Fibroblast of skin of right biceps (primary cell): ENCODE measurements at places on chromosomes 3 and 15.

DNA sequence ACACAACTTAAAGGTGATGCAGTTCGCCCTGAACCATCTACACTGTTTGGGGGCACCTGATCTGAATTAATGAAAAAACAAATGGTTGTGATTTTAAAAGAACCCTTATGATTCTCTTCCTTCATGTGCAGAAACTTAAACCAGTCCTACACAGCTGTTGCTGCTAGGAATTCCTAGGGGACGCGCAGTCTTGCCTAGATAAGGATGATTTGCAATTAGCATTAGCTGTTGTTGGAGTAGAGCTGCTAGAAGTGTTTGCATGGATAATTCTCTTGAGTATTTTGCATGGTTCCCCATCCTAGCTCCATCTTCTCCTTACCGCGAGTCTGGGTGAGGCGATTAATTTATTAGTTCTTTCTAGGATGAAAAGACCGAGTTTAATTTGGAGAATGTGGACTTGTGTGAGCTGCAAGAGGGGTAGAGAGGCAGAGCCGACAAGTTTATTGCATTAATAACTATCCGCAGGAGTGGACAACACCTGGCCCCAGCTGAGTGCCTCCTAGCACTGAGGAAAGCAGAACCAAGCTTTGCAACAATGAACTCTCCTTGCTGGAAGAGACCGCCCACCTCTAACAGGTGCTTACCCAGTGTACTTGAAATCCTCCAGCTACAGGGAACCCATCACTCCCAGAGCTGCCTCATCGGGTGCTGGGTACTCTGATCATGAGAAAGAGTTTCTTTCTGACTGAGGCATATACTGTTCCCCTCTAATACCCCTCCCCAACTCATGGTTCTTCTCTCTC, 75.0 kb upstream of the WNT7A start:
- no peak for DNase-seq

DNA sequence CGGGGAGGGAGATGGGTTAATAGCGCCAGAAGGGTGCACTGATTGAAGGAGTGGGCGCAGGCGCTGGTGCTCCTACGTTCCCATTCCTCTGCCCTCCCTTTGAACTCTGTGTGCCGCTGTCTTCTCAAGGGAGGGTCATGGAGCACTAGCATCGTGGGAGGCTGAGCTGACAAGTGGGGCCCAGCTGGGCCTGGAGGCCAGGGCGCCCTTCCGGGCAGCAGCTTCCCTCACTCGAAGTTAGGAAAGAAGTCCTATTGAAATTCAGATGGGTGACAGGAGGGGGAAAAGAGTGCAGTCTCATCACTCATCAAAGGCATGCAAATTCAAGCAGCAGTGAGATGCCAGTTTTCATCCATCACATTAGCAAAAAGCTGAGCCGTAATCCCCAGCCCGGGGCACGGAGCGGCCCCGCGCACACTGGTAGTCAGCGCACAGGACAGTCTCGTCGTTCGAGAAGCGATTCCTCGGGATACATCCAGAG, 128.2 kb downstream of the LRRK1 start:
- DNase-seq = no peak

GRCh38 chr3:12966847-12967605, 106.2 kb downstream of the IQSEC1 start:
- DNase-seq = peak; percentile 21

DNA sequence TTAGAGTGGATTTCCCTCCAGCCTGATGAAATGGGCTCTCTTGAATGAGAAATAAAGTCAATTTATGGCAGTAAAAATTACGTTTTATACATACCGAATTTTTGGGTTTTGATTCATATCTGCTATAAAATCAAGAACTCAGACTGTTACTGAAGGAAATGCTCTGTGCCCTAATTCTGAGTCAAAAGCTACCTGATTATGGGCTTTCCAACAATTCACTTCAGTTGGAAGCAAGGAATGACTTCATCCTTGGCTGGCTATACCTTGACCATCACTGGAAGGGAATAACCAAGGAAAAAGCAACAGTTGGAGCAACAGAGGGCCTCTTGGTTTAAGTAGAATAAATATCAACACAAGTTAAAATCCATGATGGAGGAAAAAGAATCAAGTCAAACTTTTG, 88.6 kb downstream of the ZNF385D start:
- DNase-seq = no peak

DNA sequence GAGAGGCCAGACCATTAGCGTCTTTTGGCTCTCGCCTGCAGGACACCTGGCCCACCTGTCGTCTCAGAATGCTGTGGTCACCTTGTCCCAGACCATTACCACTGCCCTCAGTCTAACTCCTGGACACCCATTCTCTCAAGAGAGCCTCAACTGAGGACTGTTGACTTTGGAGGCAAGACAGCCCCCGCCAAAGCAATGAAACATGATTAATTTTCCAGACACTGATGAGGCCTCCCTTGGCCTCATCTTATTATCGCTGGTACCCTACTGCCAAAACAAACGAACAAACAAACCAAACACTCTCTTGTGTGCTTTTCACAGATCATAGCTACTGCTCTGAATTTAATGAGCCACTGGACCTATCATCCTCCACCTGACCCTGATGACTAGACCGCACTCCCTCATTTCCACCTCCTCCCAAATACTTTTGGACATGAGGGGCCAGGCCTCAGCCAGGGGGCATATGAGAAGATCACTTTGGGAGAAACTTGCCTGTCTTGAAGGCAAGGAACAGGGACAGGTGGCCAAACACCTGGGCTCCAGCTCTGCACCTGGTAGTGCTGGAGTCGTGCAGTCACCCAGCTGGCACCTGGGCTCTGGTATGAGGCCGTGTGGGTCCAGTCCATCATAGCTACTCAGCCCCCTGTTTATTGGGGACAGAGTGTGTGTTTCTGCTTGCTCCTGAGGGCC, 27.6 kb downstream of the ALS2CL start:
- no peak for DNase-seq

GRCh38 chr15:35674873-35675781, 129.2 kb upstream of the DPH6 start:
- peak; percentile 82 for DNase-seq

DNA sequence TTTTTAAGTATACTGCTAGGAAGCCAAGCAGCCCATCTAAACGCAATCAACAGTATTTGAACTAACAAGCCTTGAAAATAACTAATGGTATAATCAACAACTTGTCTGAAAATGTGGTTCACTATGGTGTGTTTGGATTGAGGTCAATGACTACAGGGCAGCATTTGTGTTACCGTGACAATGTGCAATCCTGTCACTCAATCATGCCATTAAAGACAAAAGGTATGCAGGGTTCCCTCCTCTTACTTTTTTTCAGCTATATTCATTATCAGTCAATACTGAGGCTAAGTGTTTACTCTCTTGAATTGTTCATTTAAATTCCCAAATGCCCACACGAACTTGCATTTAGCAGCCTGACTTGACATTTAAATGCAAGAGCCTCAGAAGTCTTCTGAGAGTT, 1099.3 kb upstream of the EPHA6 start:
- no peak for DNase-seq

- no peak for DNase-seq
Measured at GRCh38 chr15:71366926-71367325, 251.7 kb downstream of the THSD4 start.

DNA sequence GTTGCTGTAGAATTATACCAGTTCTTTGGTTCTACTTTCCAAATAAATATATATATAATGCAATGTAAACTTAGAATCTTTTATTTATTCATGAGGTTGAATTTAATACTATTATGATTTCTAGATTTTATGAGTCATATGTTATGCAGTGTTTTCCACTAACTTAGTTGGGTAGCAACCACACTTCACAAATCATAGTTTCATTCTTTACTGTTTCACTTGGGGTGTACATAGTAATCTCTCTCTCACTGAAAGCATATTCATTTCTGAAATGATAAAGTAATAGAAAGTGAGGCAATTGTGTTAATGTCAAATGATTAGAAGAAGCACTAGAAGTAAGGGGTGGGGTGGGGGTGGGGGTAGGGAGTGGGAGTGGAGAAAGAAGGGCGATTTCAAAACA, 52.6 kb downstream of the IQCH start:
- peak; percentile 26 for DNase-seq

GRCh38 chr15:31230630-31231485, 95.8 kb upstream of the KLF13 start:
- no peak for DNase-seq

GRCh38 chr15:67172172-67172571, 82.3 kb downstream of the AAGAB start:
- peak; percentile 42 for DNase-seq

- peak; percentile 90 for DNase-seq
Measured at GRCh38 chr15:68271854-68272471, 5.6 kb upstream of the FEM1B start.

- no peak for DNase-seq
Measured at GRCh38 chr3:19632099-19633074, 301.6 kb downstream of the EFHB start.

DNA sequence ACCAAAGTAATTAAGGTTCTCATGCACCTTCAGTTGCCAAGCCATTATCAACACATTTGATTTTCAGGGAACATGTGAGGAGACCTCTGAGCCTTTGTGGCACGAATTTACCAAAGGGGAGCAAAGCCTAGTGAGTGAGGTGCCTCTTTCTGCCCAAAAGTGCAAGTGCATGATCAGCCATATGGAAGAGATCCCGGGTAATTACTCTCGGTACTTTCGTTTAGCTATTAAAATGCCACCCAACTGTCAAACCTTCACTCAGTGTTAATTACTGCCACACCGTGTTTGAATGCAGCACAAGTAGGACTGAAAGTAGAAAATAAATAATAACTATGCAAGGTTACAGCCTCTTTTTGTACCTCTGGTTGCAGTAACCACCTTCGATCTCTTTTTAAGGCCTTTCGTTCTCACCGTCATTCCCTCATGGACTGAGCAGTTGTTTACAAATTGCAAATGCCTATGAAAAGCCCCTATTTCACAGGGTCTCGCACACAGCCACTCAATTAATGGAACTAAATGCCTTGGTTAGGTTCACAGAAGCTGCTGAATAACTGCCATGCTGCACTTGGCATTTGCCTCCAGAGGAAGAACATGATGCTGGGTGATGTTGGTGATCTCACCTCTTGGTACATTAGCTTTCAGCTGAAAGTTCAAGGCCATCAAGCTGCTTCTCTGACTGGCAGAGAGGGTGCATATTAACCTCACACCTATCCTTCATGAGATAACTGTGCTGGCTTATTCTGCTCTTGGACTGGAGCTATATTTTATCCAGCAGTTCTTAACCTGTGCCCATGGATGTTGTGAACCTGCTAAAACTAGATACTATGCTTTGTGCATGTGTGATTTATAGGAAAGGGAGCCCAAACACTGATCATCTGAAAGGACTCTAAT, 69.9 kb downstream of the TNIK start:
- no peak for DNase-seq

GRCh38 chr15:80367661-80368060, 36.5 kb upstream of the ARNT2 start:
- no peak for DNase-seq

DNA sequence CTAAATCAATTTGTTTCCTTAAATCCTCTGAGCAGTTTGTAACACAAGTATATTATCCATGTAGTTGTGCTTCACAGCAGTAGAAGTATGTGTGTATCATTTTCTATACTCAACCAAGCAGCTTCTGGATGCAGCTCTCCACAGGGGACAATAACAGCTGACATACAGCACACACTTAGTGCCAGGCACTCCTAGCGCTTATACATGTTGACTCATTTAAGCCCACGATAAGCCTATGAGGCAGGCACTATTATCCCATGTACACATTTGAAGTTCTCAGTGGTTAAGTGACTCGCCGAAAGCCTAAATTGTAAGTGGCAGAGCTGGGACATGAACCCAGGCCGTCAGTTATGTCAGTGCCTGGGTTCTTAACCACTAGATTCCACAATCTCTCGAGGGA, 20.3 kb upstream of the LPP start:
- peak; percentile 84 for DNase-seq

GRCh38 chr3:39188271-39189149, 3.9 kb downstream of the XIRP1 start:
- no peak for DNase-seq

- no peak for DNase-seq
Measured at GRCh38 chr15:30933293-30933692, 29.6 kb downstream of the FAN1 start.

- DNase-seq = peak; percentile 11
Measured at GRCh38 chr3:87318617-87319021, 42.2 kb upstream of the POU1F1 start.

GRCh38 chr3:128442070-128442469, 24.6 kb downstream of the DNAJB8 start:
- DNase-seq = no peak

DNA sequence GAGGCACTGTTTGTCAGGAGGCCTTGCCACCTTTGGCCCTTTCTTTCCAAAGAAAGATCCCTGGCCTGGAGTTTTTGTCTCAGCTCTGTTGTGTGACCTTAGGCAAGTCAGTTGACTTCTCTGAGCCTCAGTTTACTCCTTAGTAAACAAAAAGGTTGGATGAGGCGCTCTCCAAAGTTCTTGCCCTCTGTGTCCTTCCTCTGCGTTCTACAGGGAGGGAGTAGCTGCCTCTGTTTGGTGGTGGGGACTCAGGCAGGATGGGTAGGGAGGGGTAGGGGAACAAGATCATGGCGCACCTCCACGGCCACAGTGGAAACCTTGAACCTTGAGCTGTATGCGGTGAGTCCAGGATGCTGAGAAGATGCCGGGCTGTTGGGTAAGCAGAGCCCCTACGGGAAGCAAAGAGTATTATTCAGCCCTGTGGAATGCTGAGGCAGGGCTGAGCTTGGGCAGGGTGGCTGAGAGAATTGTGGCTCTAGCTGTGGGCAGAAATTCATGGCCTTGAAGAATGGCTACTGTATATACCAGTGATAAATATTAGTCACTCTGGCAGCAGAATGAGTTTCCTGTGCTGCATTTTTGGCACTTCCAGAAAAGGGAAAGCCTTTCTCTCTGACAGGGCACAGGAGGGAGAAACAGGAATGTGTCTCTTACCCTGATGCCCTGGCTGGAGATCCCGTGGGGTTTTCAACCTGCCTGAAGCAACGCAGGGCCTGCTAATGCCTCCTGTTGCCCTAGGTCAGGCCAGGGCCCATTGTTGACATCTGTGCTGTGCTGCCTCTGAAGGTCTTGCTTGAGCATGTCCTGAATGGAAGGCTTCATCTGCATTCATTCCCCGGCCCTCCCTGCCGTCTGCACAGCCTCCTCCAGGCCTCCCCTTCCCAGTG, 39.9 kb downstream of the SMAD3 start:
- DNase-seq = peak; percentile 99

GRCh38 chr3:26621176-26621575, 1.4 kb upstream of the LRRC3B start:
- no peak for DNase-seq

DNA sequence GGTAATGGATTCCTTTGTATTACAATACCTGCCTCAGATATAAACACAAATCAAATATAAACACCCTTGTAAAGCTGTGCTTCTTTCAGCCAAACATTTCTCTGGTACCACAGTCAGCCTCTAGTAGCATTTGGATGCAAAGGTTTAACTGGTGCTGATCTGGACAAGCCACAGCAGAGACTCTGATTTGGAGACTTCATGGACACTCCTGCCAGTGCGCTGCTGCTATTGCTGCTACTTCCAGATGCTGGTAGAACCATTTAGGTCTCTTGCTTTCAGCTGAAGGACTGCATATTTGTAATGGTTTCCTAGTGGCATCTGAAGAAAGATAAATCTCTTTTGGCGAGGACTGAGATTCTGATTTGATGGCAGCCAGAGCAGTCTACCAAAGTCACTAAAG, 36.9 kb downstream of the NCK1 start:
- DNase-seq = no peak

GRCh38 chr3:195895861-195896360, 12.4 kb downstream of the TNK2 start:
- no peak for DNase-seq
